ENCODE measurements at places on chromosomes 7 and 10.

- no peak for DNase-seq
Observed at GRCh38 chr7:92489634-92490033, 11.9 kb upstream of the ERVW-1 start.

GRCh38 chr10:34058845-34059614, 724.6 kb upstream of the NRP1 start:
- DNase-seq: no peak

- DNase-seq: no peak
Observed at GRCh38 chr10:123266971-123267370, 112.8 kb downstream of the BUB3 start.

GRCh38 chr7:73881352-73882046, 20.5 kb downstream of the TMEM270 start:
- DNase-seq: no peak

DNA sequence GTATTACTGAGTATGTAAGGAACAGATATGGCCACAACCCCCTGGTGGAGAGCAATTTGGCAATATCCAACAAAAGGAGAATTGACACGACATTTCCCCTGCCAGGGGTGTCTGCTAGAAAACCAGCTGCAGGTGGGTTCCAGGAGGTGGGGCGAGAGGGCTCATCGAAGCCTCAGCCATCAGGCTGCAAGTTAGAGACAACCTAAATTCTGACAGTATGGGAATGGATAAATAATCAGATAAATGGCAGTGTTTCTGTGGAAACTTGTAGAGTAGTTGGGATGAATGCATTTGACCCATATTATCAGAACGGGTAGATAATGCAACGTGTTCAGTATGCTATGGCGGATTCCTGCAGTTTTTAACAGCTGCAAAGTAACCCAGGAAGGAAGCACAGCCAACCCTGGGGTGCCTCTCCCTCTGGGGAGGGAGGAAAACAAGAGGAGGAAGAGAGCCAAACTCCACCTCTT, 3.5 kb downstream of the TMEM273 start:
- no peak for DNase-seq
